Thoracic aorta (tissue), 2 donors: ENCODE measurements at places on chromosomes 13 and 19.

GRCh38 chr19:39759457-39760184, 19.0 kb upstream of the LEUTX start:
- H3K27me3 ChIP-seq, result no peaks in the 10 kb centered on the region
- no peaks in the 10 kb centered on the region for H3K36me3 ChIP-seq
- no peak overlapping the region for H3K27ac ChIP-seq
- H3K4me3 ChIP-seq, result no peak overlapping the region

DNA sequence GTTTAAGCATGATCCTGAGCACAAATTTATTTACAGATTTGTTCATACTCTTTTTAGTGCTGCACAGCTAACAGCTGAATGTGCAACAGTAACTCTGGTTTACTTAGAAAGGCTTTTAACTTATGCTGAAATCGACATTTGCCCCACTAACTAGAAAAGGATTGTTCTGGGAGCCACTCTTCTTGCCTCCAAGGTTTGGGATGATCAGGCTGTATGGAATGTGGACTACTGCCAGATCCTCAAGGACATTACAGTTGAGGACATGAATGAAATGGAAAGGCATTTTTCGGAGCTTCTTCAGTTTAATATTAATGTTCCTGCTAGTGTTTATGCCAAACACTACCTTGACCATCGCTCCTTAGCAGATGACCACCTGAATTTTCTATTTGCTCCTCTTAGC, 16.0 kb downstream of the ZNF100 start:
- H3K27ac ChIP-seq, result no peak overlapping the region
- DNase-seq, result no peak
- peaks cover 13% of the 10 kb centered on the region for H3K36me3 ChIP-seq

- H3K4me3 ChIP-seq, result peak overlapping the region; percentile 93
- peaks cover 31% of the 10 kb centered on the region for H3K4me1 ChIP-seq
- H3K27me3 ChIP-seq, result no peaks in the 10 kb centered on the region
- DNase-seq, result no peak
- peak overlapping the region; percentile 93 for H3K27ac ChIP-seq
These were observed 760 bp downstream of the ZNF91 start for GRCh38 chr19:23394511-23394910.

GRCh38 chr13:42561752-42562467, 12.0 kb upstream of the TNFSF11 start:
- no peak for DNase-seq
- no peaks in the 10 kb centered on the region for H3K36me3 ChIP-seq
- H3K4me1 ChIP-seq, result no peaks in the 10 kb centered on the region
- no peak overlapping the region for H3K27ac ChIP-seq
- H3K27me3 ChIP-seq, result no peaks in the 10 kb centered on the region

DNA sequence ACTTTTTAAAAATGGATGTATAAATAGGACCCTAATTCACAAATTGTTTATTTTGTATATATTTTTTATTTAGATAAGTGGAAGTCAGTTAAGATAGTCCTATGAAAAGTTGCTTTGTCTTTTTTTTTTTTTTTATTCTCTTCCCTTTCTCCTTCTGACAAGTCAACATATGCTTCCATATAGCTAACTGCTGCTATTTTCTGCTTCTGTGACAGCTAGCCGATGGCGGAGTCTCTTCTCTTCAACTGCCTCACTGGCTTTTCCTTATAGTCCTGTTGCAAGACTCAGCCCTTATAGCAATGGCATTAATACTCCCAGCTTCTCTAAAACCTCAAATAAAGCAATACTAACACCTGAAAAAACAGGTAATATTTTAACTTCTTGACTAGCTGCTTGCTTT, 45.3 kb downstream of the SLAIN1 start:
- H3K4me1 ChIP-seq, result peaks cover 10% of the 10 kb centered on the region
- H3K36me3 ChIP-seq, result no peaks in the 10 kb centered on the region
- no peak overlapping the region for H3K27ac ChIP-seq

DNA sequence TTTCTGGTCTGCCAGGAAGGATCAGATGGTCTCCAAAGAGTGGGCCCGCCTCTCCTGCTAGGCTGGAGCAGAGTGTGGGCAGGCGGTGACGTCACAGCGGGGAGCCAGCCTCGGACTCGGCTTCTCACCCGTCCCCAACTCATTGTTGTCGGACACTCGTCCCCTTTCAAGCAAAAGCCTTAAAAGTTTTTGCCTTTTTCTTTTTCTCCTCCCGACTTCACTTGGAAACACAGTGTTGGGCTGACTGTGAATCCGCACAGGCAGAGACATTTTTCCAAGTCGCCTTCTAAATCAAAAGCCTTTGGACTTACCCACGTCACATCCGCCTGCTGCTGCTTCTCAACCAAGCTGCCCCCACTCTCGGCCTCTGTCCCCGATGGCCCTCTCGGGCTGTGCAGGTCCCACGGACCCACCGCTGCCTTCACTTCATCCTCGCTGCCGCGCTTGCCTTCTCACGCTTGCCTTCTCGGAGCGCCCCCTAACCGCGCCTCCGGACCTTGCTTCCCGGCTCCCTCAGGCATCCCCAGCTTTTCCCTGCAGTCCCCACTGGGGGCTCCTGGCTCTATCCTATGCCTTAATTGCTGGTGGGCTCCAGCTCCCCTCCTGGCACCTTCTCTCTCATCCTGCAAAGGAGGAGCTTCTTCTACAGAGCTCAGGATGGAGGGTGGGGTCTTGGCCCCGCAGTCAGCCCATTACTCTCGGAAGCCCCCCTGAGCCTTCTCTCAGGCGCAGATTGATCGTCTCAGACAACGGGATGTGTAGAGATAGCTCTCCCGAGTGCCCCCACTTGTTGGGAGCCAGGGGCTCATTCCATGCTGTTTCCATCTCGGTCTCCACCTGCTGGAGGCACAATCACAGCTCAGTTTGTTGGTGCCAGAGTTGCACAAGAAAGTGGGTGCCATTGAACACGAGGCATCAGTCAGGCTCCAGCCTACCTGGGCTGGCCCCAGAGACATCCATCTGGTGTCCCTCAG, 3.9 kb upstream of the ZNF135 start:
- H3K36me3 ChIP-seq, result no peaks in the 10 kb centered on the region
- peak overlapping the region; percentile 44 for H3K27ac ChIP-seq
- peak overlapping the region; percentile 64 for H3K4me3 ChIP-seq
- DNase-seq, result no peak
- peaks cover 8% of the 10 kb centered on the region for H3K4me1 ChIP-seq
- H3K27me3 ChIP-seq, result no peaks in the 10 kb centered on the region

GRCh38 chr19:58581227-58582141, 8.3 kb upstream of the MZF1 start:
- H3K4me1 ChIP-seq, result peaks cover 10% of the 10 kb centered on the region
- H3K27me3 ChIP-seq, result no peaks in the 10 kb centered on the region
- DNase-seq, result peak; percentile 45
- H3K27ac ChIP-seq, result peak overlapping the region; percentile 27
- peaks cover 16% of the 10 kb centered on the region for H3K36me3 ChIP-seq

GRCh38 chr13:34869696-34870095, 72.4 kb upstream of the NBEA start:
- H3K27ac ChIP-seq, result no peak overlapping the region
- no peak overlapping the region for H3K4me3 ChIP-seq

GRCh38 chr19:55070466-55071128, 5.1 kb upstream of the EPS8L1 start:
- no peak overlapping the region for H3K4me3 ChIP-seq
- H3K36me3 ChIP-seq, result no peaks in the 10 kb centered on the region
- peaks cover 6% of the 10 kb centered on the region for H3K4me1 ChIP-seq

DNA sequence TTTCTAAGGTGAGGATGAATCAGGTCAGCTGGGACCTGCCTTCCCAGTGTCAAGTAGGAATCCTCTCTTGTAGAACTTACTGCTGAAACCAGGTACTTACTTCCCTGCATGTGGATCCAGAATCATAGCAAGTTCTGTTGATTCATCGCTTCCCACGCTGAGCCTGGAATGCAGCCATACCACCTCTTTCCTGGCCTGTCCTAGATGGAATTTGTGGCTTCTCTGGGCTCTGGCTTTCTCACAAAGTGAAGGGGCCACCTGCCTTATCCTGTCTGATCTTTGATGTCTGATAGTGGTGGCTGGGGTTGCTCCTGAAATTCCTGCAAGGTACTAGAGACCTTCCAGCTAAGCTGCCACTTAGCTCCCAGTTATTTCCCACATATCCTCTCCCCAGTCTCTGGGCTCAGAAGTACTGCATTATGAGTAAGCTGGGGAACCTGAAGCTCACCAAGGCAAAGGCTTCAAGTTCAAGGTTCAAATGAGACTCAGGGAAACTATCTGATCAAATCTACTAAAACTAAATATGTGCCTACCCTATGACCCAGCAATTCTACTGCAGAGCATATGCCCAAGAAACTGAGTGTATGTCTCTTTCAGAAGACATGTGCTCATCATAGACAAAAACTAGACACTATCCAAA, 103.5 kb downstream of the SUCLA2 start:
- H3K4me1 ChIP-seq, result no peaks in the 10 kb centered on the region
- H3K4me3 ChIP-seq, result no peak overlapping the region
- no peaks in the 10 kb centered on the region for H3K27me3 ChIP-seq

GRCh38 chr19:55186080-55186479, 6.0 kb upstream of the SYT5 start:
- H3K4me3 ChIP-seq, result no peak overlapping the region
- DNase-seq, result no peak
- no peaks in the 10 kb centered on the region for H3K36me3 ChIP-seq
- H3K4me1 ChIP-seq, result no peaks in the 10 kb centered on the region
- H3K27ac ChIP-seq, result no peak overlapping the region

DNA sequence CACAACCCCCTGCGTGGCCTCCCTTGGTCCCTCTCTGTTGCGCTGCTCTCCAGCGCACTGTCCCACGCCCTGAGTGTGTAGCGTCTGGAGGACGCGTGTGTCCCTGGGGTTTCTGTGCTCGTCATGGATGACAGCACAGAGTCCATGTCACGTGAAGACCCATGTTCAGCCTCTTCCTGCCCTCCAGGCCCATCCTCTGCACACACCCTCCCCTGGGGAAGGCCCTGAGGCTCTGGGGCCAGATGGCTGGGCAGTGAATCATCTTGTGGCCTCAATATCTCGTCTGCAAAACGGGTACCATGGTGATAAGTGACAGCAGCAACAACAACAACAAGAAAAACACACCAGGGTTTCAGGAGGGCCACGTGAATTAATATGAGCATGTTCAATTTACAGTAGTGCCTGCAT, 71.5 kb upstream of the ARHGEF7 start:
- H3K27ac ChIP-seq, result no peak overlapping the region
- no peaks in the 10 kb centered on the region for H3K36me3 ChIP-seq

DNA sequence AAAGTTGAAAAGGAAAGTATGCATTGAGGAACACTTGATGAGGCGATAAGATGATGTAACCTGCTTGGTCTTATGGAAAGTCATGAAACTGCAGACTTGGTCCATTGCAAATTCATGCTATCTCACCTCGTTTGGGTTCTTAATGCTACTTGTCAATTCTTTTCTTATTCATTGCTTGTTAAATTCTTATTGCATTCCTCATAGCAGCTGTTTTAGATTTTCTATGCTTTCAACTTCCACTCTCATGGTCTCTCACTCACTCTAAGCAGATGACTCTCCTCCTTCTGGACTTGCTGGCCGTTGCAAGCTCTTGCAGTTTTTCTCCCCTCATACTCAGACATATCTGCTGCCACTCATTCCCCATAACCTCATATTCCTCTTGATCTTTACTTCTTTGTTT, 67.8 kb upstream of the CSNK1A1L start:
- no peak overlapping the region for H3K4me3 ChIP-seq
- no peaks in the 10 kb centered on the region for H3K27me3 ChIP-seq
- no peaks in the 10 kb centered on the region for H3K4me1 ChIP-seq
- H3K27ac ChIP-seq, result no peak overlapping the region

- no peaks in the 10 kb centered on the region for H3K27me3 ChIP-seq
- H3K4me1 ChIP-seq, result peaks cover 9% of the 10 kb centered on the region
- peaks cover 16% of the 10 kb centered on the region for H3K36me3 ChIP-seq
- no peak overlapping the region for H3K27ac ChIP-seq
- no peak overlapping the region for H3K4me3 ChIP-seq
- no peak for DNase-seq
These were observed 11.6 kb downstream of the PARP4 start for GRCh38 chr13:24500977-24501376.

GRCh38 chr13:62932256-62932883, 1516.7 kb upstream of the PCDH20 start:
- H3K27ac ChIP-seq, result no peak overlapping the region
- H3K27me3 ChIP-seq, result no peaks in the 10 kb centered on the region
- no peak overlapping the region for H3K4me3 ChIP-seq
- DNase-seq, result no peak

- peaks cover 4% of the 10 kb centered on the region for H3K36me3 ChIP-seq
- H3K4me3 ChIP-seq, result no peak overlapping the region
- H3K4me1 ChIP-seq, result peaks cover 31% of the 10 kb centered on the region
- H3K27ac ChIP-seq, result peak overlapping the region; percentile 34
- DNase-seq, result no peak
These were observed 12.8 kb downstream of the COL4A1 start for GRCh38 chr13:110294146-110294545.

DNA sequence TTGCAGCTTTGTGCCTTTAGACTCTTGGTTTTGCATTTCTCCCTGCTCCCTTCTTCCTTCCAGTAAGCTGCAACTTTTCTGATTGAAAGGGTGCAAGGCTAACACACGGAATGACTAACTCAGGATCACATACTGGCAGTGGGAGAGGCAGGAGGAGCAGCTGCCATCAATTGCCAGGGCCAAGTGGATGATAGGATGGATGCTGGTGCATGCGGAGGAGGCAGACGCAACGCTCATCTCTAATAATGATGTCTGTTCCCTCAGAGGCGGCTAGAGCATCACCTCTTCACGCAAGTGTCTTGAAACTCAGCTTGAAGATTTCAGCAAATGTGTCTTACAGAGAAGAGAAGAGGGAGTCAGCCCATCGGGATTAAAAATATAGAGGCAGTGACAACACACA, 49.5 kb upstream of the TPM4 start:
- H3K27ac ChIP-seq, result no peak overlapping the region
- no peaks in the 10 kb centered on the region for H3K36me3 ChIP-seq
- no peaks in the 10 kb centered on the region for H3K27me3 ChIP-seq
- no peak for DNase-seq
- H3K4me3 ChIP-seq, result no peak overlapping the region

DNA sequence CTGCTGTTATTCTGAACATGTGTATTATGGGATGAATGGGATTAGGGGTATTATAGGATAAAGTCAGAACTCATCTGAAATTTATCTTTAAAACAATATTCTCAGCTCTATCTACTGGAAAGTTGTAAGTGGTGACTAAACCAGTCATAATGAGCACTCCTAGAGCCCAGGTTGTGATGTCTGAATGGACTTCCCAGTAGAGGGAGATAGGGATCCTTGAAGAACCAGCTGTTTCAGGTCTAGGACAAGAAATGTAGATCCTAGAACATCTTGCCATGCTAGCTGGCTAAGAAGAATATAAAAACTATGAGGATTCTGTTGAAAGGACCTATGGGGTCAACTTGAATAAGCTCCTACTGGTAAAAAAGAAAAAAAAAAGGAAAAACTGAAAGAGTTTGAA, 310.8 kb downstream of the SLC7A1 start:
- no peak overlapping the region for H3K4me3 ChIP-seq
- DNase-seq, result no peak
- no peaks in the 10 kb centered on the region for H3K27me3 ChIP-seq
- H3K27ac ChIP-seq, result no peak overlapping the region
- no peaks in the 10 kb centered on the region for H3K36me3 ChIP-seq

- H3K36me3 ChIP-seq, result no peaks in the 10 kb centered on the region
- H3K27me3 ChIP-seq, result no peaks in the 10 kb centered on the region
- peaks cover 4% of the 10 kb centered on the region for H3K4me1 ChIP-seq
- no peak overlapping the region for H3K4me3 ChIP-seq
- no peak for DNase-seq
- no peak overlapping the region for H3K27ac ChIP-seq
These were observed 5.7 kb downstream of the WDR62 start for GRCh38 chr19:36060430-36060829.

- H3K27me3 ChIP-seq, result no peaks in the 10 kb centered on the region
- DNase-seq, result no peak
- H3K36me3 ChIP-seq, result no peaks in the 10 kb centered on the region
- H3K4me3 ChIP-seq, result no peak overlapping the region
- no peak overlapping the region for H3K27ac ChIP-seq
- H3K4me1 ChIP-seq, result no peaks in the 10 kb centered on the region
These were observed 1962.1 kb downstream of the PCDH9 start for GRCh38 chr13:65268009-65268408.

GRCh38 chr19:30920222-30920621, 429.0 kb downstream of the TSHZ3 start:
- H3K36me3 ChIP-seq, result no peaks in the 10 kb centered on the region
- no peak for DNase-seq
- no peaks in the 10 kb centered on the region for H3K4me1 ChIP-seq
